ENCODE measurements at places on chromosomes 5 and 9.

- DNase-seq, result no peak
These were observed 91.4 kb downstream of the ADAMTS12 start for GRCh38 chr5:33800241-33800950.

DNA sequence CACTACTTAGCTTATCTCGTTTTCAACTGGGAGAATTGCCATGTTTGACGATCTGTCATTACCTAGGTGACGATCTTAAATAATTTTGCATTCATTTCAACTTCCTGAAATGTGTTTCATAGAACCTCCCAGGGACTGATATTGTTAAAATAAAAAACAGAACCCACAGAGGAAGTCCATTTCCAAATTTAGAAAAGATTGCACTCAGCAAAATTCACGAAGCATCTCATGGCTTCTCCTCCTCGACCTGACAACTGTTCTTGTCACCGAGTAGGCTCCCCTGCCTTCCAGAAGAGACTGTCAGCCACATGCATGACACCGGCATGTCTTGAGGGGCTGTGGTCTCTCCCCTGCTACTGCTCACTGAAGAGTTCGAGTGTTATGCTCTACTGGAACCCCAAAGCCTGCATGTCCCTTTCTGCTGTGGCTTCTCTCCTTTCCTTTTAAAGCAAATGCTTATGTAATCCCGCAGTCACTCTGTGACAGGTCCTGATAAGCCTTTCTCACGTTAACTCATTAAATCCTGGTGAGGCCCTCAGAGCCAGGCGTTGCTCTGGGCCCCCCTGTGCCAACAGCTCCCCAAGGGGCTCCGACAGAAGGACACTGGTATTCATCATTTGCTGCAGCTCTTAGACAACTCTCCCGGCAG is 26.8 kb upstream of the ANKRD33B start:
- no peak for DNase-seq

- no peak for DNase-seq
These were observed 295.8 kb downstream of the MLLT3 start for GRCh38 chr9:20326516-20326915.

DNA sequence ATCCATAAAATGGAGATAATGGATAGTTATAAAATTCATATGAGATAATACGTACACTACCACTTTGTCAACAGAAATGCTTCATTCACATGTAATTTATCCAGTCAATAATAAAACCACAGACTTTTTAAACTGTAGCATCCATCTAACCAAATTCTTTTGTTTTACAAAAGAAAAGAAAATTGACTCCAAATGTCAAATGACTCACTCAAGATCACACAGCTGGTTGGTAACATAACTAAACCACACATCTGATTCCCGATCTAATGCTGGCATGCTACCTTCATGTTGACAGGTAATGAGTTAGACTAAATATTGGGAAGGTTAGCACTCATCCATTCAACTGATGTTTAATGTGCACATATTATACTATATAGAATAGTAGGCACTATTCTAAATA is 4.9 kb downstream of the FRMD3 start:
- no peak for DNase-seq

GRCh38 chr5:176670449-176670848 is 23.2 kb downstream of the TSPAN17 start:
- no peak for DNase-seq

- DNase-seq, result no peak
These were observed 261.3 kb downstream of the TMEM167A start for GRCh38 chr5:82815871-82816270.

All from stimulated activated CD8-positive, alpha-beta memory T cell treated with anti-CD3 and anti-CD28 coated beads, Interleukin-4, amount 100 ng/mL, for 4 hours (primary cell).